Gastroesophageal sphincter (tissue), 4 donors: ENCODE measurements at places on chromosomes 13 and 19.

- ATAC-seq, result no peak
Observed at GRCh38 chr13:64723724-64724123, 2506.4 kb downstream of the PCDH9 start.

DNA sequence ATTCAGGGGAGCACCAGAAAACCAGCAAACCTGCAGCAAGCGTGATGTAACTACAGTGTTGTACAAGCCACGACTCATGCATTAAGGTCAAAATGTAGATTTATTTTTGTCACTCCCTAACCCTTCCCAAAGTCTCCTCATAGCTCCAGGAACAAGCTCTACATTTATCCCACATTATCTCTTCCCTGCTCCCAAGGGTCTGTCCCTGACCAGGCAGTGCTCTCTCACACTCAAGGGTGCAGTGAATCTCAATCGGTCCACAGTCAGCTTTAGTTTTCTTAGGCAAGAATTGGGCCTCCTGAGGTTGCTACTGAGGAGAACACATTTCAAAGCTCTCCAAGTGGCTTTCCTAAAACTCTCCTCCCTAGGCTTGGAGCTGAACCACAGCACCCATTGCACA, 219.4 kb downstream of the NHLRC3 start:
- no peak for ATAC-seq

- no peak for ATAC-seq
Observed at GRCh38 chr19:5993201-5993600, 15.3 kb upstream of the RANBP3 start.

- no peak for ATAC-seq
Observed at GRCh38 chr13:44063881-44064280, 184.2 kb downstream of the LACC1 start.

GRCh38 chr19:41657157-41657556, 30.3 kb upstream of the CEACAM4 start:
- no peak for ATAC-seq

GRCh38 chr19:14472202-14472938, 2.8 kb downstream of the PTGER1 start:
- ATAC-seq, result peak; percentile 47

DNA sequence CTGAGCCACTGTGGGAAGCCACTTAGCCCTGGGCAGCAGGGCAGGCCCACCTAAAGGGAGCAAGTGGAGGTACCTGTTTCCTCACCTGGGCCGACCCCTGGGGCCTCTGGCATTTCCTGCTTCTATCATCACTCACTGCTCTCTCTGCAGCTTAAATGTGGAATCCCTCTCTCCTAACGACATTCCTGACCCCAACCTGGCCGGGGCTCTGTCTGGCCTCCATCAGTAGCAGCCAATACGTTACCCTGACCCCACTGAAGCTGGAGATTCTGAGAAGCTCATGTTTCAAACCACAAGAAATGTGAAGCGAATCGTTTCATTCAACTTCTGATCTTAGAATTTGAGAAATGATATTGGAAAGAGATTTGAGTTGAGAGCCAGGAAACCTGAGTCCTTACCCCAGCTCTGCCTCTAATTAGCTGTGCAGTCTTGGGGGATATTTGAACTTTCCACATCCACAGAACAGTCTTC, 39.9 kb downstream of the DOCK9 start:
- ATAC-seq, result no peak

- ATAC-seq, result no peak
Observed at GRCh38 chr13:101454767-101455166, 2.3 kb downstream of the ITGBL1 start.

GRCh38 chr13:59364641-59365085, 799.1 kb downstream of the DIAPH3 start:
- no peak for ATAC-seq

DNA sequence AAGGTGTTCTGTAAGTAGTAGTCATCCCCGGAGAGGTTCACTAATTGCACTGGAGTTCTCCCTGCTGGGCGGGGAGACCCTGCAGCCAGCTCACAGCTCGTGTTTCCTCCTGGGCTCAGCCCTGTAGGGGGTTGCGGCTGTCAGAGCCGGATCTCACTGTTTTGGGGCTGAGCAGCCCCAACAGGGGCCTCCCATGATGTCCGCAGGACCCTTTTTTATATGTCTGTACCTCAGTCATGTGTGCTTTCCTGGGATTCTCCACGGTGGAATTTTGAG, 130.2 kb upstream of the MCF2L start:
- ATAC-seq, result no peak
